Endodermal cell (in vitro differentiated cells): ENCODE measurements at places on chromosomes 6 and 20. TPM values are rescaled to one million over a fixed set of nuclear protein-coding genes. Genes with fewer than 3 reads are reported as not detected.

The LY6G6F gene
- not detected in 2 replicates for total RNA-seq

- no peak for DNase-seq
Observed at GRCh38 chr6:167910007-167910406, 83.3 kb downstream of the AFDN start.

GRCh38 chr6:37514321-37514771, 14.7 kb upstream of the CCDC167 start:
- DNase-seq, result no peak

- DNase-seq, result no peak
Observed at GRCh38 chr6:158367816-158368215, 55.6 kb downstream of the TULP4 start.

GRCh38 chr6:52550870-52551269, 26.0 kb downstream of the TRAM2 start:
- DNase-seq, result no peak

- DNase-seq, result no peak
Observed at GRCh38 chr20:22524393-22525015, 59.9 kb downstream of the FOXA2 start.

GRCh38 chr20:54950304-54950703, 474.9 kb downstream of the DOK5 start:
- DNase-seq, result no peak

DNA sequence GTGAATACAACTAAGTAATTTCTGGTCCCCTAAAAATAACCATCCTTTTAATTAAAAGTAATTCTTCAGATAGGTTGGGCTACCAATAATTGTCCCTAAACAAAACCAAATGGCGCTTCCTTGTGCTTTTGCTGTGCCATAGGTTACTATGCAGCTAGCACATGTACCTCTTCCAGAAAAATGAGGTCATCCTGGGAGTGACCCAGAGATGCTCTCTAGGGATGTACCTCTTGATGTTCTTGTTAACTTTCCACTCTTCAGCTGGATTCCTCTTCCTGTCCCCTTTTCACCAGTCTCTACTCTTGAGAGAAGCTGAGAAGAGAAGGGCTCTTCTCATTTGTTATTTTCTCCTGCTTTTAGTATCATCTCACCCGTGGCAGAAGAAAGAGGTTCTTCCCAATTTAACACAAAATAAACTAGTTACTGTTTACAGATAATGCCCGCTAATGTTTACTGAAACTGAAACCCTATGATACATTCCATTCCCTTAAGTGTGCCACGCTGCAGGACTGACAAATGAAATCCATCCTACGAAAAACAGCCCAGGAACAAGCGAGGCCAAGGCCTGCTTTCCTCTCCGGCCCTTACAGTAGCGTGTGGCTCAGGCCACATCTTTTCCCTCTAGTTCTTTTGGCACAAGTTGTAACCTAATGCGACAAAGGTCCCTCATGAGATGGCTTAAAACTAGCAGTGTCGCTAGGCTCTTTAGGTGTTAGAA, 24.2 kb downstream of the MRS2 start:
- DNase-seq, result no peak

- DNase-seq, result peak; percentile 76
Observed at GRCh38 chr6:50185006-50185405, 135.3 kb upstream of the DEFB112 start.

The MYL9 gene
- total RNA-seq, result 264 and 274 TPM in 2 replicates

DNA sequence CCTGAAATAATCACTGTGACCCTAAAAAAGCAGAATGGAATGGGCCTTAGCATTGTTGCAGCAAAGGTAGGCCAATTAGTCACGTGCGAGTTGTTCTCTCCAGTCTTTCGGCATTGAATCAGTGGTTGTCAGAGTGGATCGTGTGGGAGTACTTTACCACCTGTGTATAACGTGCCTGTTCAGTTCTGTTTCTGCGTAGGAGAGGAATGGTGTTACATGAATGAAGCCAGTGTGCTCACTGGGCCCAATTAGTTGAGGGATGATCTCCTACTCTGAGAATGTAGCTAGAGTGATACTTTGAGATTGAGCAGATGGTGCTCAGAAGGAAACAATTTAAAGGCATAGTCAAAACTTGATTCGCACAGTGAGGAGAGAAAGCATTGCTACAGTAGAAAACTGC, 72.4 kb upstream of the KIF25 start:
- DNase-seq, result no peak

GRCh38 chr6:136961848-136962247, 39.7 kb downstream of the SLC35D3 start:
- DNase-seq, result no peak

The HLA-DPA1 gene
- total RNA-seq, result 1.3 to 2.3 TPM (median 1.7 TPM) in 3 replicates

The NKX2-2 gene
- 0.31 to 0.46 TPM in 2 of 3 replicates, not detected in the other for total RNA-seq

DNA sequence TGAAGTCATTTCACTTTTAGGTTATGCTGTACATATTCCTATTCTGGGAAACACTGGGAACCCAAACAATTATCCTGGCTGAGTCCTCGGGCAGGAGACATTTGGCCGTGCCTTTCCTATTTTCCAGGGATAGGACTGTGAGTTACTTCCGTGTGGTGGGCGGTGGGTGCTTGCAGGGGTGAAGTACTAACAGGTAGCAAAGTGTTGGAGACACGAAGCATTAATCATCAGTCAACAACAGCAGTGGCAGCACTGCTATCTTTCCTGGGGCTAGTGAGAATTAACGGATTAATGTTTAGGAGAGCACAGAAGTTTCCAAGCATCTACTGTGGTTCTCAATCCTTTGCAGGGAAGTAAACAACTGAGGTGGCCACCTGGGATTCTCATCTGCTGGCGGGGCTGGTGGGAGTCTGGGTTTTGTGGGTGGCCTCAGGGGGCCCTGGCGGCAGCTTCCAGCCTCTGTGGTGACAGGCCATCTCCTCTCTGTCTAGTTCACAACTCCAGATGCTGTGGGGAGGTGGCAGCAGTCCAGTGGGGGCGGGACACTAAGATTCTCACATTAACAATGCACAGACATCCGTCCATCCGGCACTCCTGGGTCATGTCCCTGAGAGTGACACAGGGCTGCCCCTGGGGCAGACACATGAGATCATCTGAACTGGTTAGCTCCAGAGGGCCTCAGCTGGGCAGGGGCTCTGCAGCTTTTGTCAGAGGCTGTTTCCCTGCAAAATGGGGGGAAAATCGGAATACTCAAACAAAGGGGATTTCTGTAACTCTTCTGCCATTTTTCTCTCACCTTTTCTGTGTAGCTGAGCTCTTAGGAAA, 90.9 kb downstream of the GJA10 start:
- no peak for DNase-seq

- DNase-seq, result no peak
Observed at GRCh38 chr20:13671916-13672378, 33.2 kb upstream of the TASP1 start.

The OR12D3 gene
- total RNA-seq, result not detected in 2 replicates

GRCh38 chr6:168631564-168631963, 190.6 kb downstream of the SMOC2 start:
- no peak for DNase-seq

GRCh38 chr6:25713824-25714223, 40.7 kb upstream of the SLC17A4 start:
- no peak for DNase-seq

The ABHD16B gene
- total RNA-seq, result not detected in 2 replicates

GRCh38 chr20:53490620-53491019, 103.0 kb downstream of the ZNF217 start:
- DNase-seq, result no peak

GRCh38 chr6:128135325-128135724, 234.5 kb upstream of the THEMIS start:
- no peak for DNase-seq

DNA sequence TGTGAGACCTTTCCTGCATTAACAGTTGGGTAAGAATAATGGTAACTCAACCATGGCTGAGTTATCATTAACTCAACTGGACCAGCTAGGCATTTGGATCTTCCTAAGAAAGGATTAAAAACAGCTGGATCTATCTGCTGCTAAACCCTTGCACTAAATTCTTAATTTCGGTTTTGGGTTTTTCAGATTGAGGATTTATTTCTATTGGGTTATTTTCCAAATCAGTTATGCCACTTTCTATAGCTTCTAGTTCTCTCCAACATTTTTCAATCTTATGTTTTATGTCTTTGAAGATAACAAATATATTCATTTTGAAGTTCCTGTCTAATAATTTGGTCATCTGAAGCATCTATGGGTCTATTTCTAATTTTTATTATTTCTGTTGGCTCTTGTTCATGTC, 92.5 kb downstream of the KIF13A start:
- DNase-seq, result no peak

The PLEKHG1 gene
- total RNA-seq, result 1.7 and 2.4 TPM in 2 replicates

The ANKRD66 gene
- not detected in 3 replicates for total RNA-seq

- no peak for DNase-seq
Observed at GRCh38 chr6:114033606-114034005, 62.7 kb upstream of the HDAC2 start.

The FAM83D gene
- 21.3 to 42.8 TPM (median 39.9 TPM) in 3 replicates for total RNA-seq

GRCh38 chr6:68045193-68045592, 589.9 kb upstream of the ADGRB3 start:
- DNase-seq, result no peak

- no peak for DNase-seq
Observed at GRCh38 chr20:38298768-38299288, 5.1 kb upstream of the BPI start.

DNA sequence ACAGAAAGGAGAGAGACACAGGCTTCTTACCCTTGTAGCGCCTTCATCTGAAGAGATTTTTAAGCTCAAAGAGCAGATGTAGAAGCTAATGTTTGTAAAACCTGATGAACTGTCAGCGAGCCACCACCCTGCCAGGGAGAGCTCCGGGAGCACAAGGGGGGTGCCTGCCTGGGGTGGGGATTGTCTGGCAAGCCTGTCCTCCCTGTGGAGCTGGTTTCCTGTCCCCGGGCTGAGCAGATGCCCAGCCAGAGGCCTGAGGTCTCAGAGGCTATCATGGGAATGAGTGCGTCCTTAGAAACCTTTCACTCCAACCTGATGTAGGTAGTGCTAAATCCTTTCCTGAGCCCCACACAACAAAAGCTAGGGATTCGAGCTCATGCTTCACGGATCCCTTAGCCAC, 41.9 kb upstream of the NR2E1 start:
- DNase-seq, result peak; percentile 83

- no peak for DNase-seq
Observed at GRCh38 chr6:43127180-43127579, 43.9 kb upstream of the SRF start.

DNA sequence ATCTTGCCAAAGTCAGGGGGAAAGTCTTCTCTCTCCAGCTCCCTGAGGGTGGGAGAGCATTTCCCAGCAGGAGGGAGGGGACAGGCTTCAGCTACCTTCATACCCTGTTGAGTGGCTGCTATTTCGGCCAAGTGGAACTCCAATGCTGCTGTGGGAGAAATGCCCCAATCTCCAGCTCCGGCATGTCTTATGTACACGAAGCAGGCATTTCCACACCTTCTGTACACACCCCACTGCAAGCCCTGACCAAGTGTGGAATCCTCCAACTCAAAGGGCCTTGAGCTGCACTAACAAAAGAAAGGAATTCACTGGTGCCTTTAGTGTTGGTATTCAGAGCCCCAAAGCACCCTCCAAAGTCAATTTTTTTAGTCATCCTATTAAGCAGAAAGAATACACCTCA, 313.6 kb upstream of the NT5E start:
- no peak for DNase-seq

The MYBL2 gene
- total RNA-seq, result 138 and 139 TPM in 2 replicates

The LPA gene
- 0.46 to 0.80 TPM (median 0.47 TPM) in 3 replicates for total RNA-seq

- no peak for DNase-seq
Observed at GRCh38 chr20:48284837-48285236, 499.6 kb upstream of the SULF2 start.

GRCh38 chr6:1849691-1850090, 240.0 kb downstream of the FOXC1 start:
- DNase-seq, result no peak

DNA sequence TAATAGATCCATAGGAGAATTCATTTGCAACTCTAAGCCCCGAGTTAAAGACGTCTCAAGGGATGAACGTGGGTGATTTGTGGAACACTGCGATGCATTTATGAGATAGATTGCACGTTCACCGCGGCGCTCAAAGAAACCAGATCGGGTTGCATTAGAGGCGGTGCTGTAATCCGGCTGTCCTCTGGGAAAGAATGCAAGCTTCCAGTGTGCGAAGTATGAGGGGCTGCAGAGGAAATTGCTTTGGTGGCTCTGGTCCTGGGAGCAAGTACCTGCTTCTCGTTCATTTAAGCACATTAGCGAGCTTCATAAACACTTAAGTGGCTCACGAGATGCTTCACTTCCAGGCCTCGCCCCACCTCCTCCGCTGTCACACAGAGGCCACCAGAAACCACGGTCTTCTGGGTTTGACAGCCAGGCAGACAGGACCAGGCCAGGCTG, 182.3 kb downstream of the CDH4 start:
- no peak for DNase-seq

GRCh38 chr6:36132246-36132895, 2.1 kb downstream of the MAPK13 start:
- DNase-seq, result no peak

The CARMIL1 gene
- 20.5 to 30.9 TPM (median 28.7 TPM) in 3 replicates for total RNA-seq

GRCh38 chr6:2782825-2783187, 17.6 kb downstream of the WRNIP1 start:
- no peak for DNase-seq

DNA sequence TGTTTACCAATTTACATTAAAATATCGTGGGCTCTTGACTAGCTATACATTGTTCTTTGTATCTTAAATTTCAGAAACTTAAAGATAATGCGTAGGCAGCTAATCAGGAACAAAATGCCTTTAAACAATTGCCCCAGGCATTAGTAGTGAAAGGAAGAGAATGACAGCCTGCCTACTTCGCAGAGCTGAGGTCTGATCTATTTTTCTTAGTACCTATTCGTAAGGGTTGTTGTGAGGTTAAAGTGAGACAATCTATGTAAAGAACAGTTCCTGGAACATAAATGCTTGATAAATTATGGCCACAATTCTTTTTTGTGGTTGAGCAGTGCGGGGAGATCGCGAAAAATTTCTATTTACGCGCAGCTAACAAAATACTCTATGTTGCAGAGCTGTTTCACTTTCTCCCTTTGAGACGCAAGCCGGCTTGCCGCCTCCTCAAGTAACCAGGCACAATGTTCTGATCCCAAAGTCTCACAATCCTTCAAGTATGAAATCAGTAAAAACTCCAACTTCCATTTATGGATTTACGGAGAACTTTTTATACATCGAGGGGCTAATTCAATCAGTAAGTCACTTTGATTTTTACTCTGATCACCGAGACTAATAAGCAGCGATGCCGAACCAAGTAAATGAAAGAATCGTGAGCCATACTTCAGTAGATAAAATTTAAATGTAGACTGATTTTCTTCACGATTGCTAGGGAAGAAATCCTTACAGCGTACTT, 878 bp upstream of the PNRC1 start:
- peak; percentile 62 for DNase-seq

DNA sequence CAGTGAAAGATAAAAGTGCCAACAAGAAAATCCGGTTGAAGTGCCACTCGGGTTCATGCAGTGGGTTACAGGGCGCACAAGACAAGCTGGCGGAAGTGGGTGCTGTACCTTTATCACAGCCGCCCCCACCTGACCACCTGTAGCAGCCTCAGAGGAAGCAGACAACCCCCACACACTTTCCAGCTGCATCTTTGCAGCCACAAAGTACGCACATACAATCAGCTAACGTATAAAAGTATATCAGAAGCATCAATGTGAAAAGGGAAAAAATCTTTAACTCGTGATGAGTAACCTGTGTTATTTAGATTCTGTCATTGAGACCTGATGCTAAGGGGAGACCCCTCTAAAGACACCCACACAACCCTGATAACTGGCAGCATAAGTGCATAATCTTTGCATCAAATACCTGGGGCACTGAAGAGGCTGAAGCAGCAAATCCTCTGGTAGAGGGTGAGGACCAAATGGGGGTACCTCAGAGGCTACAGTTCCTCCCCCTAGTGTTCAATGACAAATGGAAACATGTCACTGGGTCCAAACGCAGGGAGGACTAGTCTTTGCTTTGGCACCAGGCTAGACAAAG, 22.1 kb downstream of the BACH2 start:
- DNase-seq, result no peak

The NCOA6 gene
- total RNA-seq, result 17.3 to 28.6 TPM (median 27.1 TPM) in 3 replicates

- peak; percentile 27 for DNase-seq
Observed at GRCh38 chr6:163386329-163386908, 28.1 kb upstream of the QKI start.
